ENCODE measurements at places on chromosomes 1 and 21.

- DNase-seq, result no peak
These were observed 44.1 kb downstream of the DYRK1A start for GRCh38 chr21:37410639-37411038.

DNA sequence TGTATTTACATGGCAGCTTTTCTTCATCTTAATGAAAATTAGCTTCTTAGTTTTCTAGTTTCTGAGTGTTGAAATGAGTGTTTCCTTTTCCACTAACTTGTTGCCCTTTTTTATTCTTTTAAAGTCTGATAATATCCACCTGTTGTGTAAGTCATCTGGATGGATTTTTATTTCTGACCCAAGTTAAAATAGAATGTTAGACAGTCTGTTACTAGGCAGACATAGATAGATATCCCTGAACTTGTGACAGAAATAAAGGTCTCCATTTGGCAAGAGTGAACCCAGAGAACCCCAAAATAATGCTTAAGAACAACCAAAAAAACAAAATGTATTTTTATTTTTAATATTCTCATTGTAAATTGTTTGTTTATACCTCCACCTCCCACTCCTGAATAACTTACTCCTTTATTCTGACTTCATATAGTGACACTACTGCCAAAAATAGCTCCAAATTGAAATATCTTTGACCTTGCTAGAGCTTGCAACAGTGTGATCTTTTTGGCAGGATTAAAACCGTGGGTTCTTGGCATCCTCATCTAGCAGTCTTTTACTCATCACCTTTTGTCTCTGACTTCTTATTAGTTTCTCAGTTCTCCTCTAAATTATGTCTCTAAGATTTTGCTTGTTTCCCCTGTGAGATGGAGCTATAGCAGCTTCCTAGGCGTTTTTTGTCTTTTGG is 26.9 kb upstream of the SH3D21 start:
- no peak for DNase-seq

- DNase-seq, result no peak
These were observed 338.1 kb upstream of the NEGR1 start for GRCh38 chr1:72620453-72620852.

- DNase-seq, result no peak
These were observed 693 bp downstream of the SRSF10 start for GRCh38 chr1:23979387-23979880.

- no peak for DNase-seq
These were observed 54.8 kb downstream of the PIK3R3 start for GRCh38 chr1:46077644-46078043.

DNA sequence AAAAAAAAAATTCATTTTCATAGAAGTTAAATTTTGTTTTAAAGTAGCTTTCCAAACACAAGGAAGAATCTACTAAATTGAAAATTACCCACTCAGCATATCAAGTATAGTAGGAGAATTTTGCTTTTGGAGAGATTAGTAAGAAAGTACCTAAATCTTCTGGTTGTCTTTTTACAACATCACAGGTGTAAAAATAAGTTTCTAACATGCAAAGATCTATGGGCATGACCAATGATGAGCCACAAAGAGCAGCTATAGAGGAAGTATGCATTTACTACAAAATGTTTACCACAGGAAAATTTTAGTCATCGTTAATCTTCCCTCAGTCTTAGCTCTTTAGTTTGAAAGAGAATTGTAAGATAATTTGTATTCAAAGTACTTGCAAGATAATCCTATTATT is 28.1 kb downstream of the ANGPTL3 start:
- DNase-seq, result no peak
